ENCODE measurements at places on chromosomes 3 and 15. TPM values are rescaled to one million over a fixed set of nuclear protein-coding genes. Genes with fewer than 3 reads are reported as not detected.

PCYT1A gene
- 48.7 TPM for total RNA-seq

FOXB1 gene
- total RNA-seq: not detected

CD200 gene
- total RNA-seq: 35.0 TPM

C2CD4B gene
- 5.7 TPM for total RNA-seq

RHOV gene
- 7.2 TPM for total RNA-seq

SOX14 gene
- total RNA-seq: not detected

SLITRK3 gene
- 2.4 TPM for total RNA-seq

CBLB gene
- total RNA-seq: 113 TPM

HYAL3 gene
- 3.9 TPM for total RNA-seq

UACA gene
- 126 TPM for total RNA-seq

COL7A1 gene
- 21.8 TPM for total RNA-seq

GRM2 gene
- 5.4 TPM for total RNA-seq

GATA2 gene
- 3.1 TPM for total RNA-seq

ZNF660 gene
- total RNA-seq: 21.2 TPM

ARGFX gene
- not detected for total RNA-seq

IGF2BP2 gene
- 84.2 TPM for total RNA-seq

PPARG gene
- 5.5 TPM for total RNA-seq

TM4SF4 gene
- not detected for total RNA-seq

CERS3 gene
- 0.71 TPM for total RNA-seq

SCAPER gene
- total RNA-seq: 98.8 TPM

Data from camera-type eye (tissue), 1 donor.